ENCODE measurements at places on chromosomes 6 and 20. TPM values are rescaled to one million over a fixed set of nuclear protein-coding genes. Genes with fewer than 3 reads are reported as not detected.

Gene CALHM5
- 0.04 TPM for total RNA-seq

Gene FAM217A
- total RNA-seq: not detected

Gene CST5
- not detected for total RNA-seq

Gene PMEPA1
- total RNA-seq: 464 TPM

Gene ANKRD66
- total RNA-seq: not detected

Gene SEC63
- 19.8 TPM for total RNA-seq

Gene APCDD1L
- total RNA-seq: 0.07 TPM

Gene DBNDD2
- 28.9 TPM for total RNA-seq

Gene CTAGE9
- total RNA-seq: not detected

Gene CST9
- total RNA-seq: not detected

Gene SYNGAP1
- 3.5 TPM for total RNA-seq

Gene SOX18
- 1.9 TPM for total RNA-seq

Gene TSPO2
- not detected for total RNA-seq

Gene KCNK16
- not detected for total RNA-seq

Gene C20orf141
- 0.38 TPM for total RNA-seq

Gene SPTLC3
- 0.07 TPM for total RNA-seq

Gene DOK5
- total RNA-seq: 0.05 TPM

Gene PCNA
- total RNA-seq: 416 TPM

Gene ID4
- total RNA-seq: 1.4 TPM

Gene TMEM14C
- total RNA-seq: 158 TPM

Gene CDK19
- 4.4 TPM for total RNA-seq

Gene TRIM31
- total RNA-seq: 1.2 TPM

Gene POLR1C
- total RNA-seq: 52.8 TPM

Gene CGAS
- 6.3 TPM for total RNA-seq

Measured in A549 treated with CORT108297 at 1 μM for 4 hours (cell line).